Renal cortex interstitium (tissue), 15 donors: ENCODE measurements at places on chromosomes 2 and 18. TPM values are rescaled to one million over a fixed set of nuclear protein-coding genes. Genes with fewer than 3 reads are reported as not detected.

Gene LRATD1
- polyA plus RNA-seq: 23.9 TPM

- no peak for DNase-seq
Observed at GRCh38 chr2:5195636-5196035, 496.5 kb upstream of the SOX11 start.

- DNase-seq: no peak
Observed at GRCh38 chr2:12506846-12507245, 209.9 kb upstream of the TRIB2 start.

Gene GULP1
- polyA plus RNA-seq: 60.2 TPM

DNA sequence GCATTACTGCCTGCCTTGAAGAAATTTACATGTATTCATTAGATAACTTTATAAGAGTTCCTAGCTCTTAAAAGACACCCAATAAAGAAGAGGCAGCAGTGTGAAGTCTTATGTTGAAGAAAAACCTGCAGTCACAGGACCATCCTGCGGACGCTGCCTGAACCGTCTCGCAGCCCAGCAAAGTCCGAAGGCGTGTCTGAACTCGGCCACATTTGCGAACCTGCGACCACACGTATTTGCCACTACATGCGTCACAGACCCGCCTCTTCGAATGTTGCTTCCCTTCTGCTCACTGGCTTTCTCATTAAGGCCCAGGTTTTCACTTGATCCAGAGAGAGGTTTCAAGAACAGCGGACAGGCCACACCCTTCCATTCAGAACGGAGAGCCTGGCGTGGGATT is 41.2 kb downstream of the CNGA3 start:
- no peak for DNase-seq

DNA sequence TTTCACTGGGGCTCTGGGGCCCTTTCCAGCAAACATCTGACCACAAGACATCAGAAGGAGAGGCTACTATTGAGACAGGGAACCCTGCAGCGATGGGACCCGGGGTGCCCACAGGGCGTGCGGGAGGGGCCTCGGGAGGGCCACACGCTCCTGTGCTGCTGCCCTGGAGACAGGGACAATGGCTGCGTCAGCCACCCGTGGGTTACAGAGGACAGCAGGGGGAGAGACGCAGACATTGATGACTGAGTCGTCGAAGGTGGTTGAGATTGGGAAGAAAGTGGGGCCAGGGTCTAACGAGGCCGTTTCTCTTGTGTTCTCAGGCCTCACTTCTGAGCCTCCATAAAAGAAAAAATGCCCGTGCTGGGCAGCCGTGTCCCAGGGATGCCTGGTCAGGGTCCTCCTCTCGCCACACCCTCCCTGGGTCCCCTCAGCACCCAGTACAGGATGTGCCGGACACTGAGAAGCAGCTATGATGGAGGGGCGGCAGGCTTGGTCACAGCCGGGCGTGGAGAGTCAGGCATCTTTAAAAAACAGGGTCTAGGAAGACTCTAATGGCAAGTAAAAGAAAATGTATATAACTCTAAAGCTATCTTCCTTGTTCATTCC is 73.9 kb downstream of the NDUFA10 start:
- DNase-seq: no peak

GRCh38 chr18:51621113-51621863 is 423.8 kb upstream of the MEX3C start:
- peak; percentile 29 for DNase-seq

DNA sequence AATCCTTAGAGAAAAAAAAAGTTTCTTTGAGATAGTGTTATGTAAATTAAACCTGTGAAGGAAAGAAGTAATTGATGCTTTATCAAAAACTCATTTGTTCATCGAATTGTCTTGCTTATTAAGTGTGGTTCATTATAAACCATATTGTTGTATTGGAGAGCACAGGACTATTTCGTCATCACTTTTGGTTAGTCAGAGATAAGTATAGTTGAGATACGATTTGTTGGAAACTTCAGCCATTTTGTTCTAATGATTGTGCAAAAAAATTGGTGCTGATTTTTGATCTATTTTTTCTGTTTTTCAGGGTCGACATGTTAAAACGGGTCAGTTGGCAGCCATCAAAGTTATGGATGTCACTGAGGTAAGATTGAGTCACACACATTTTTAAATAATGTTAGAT is 92.9 kb downstream of the MAP4K4 start:
- no peak for DNase-seq

GRCh38 chr2:233349005-233349998 is 5.0 kb upstream of the DGKD start:
- DNase-seq: peak; percentile 52

DNA sequence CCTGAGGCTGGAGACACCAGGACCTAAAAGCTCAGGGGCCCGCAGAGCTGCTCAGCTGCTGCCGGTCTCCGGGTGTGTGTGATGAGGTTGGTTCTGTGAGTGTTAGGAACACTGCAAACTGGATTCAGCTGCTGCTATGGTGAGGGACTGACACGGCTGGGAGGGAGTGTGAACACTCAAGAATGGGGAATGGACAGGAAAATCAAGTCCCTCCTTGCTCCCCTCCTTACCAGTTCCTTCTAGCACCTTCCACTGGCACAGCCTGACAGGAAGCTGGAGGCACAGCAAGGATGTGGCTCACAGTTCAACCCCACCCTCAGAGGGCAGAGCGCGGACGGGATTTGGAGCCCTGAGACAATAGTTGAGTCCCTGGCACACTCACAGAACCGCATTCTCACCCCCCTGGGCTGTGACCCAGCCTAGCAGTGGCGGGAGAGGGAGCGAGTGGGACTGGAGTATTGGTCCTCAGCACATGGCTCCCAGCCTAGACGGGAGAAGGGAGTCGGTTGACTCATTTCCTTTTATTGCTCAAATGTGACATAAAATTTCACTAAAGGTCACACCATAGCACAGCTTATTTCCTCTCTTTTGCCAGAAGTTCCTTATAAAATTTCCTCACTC is 42.5 kb downstream of the LRRC30 start:
- no peak for DNase-seq

DNA sequence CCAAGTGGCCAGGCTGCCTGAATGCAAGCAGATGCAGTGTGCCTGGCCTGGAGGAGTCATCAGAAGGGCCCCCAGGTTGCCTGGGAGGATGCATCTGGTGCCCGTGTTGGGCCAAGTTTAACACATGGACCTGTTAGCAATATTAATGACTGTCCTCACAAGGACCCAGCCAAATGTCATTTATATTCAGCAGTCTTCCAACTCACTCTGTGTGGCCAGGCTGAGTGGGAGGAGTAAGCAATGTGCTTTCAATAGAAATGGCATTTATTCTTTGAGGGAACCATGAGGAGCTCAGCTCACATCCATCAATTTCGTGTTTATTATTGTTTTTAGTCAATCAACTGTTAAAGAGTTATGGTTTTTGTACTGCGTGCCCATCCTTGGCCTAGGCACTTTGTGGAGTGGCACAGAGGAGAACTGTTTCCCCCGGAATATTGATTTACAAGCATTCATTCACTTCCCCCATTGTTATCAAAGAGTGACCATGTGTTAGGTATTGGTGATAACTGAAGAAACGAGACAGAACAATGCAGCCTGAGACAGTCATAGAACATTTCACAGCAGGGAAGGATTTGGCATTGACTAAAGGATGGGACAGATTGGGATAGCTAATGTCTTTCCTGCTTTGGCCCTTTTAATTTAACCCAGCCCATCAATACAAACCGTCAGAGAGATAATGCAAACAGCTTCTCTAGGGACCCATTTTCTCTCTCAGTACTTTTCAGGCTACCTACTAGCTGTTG is 725.2 kb downstream of the TSN start:
- DNase-seq: no peak

DNA sequence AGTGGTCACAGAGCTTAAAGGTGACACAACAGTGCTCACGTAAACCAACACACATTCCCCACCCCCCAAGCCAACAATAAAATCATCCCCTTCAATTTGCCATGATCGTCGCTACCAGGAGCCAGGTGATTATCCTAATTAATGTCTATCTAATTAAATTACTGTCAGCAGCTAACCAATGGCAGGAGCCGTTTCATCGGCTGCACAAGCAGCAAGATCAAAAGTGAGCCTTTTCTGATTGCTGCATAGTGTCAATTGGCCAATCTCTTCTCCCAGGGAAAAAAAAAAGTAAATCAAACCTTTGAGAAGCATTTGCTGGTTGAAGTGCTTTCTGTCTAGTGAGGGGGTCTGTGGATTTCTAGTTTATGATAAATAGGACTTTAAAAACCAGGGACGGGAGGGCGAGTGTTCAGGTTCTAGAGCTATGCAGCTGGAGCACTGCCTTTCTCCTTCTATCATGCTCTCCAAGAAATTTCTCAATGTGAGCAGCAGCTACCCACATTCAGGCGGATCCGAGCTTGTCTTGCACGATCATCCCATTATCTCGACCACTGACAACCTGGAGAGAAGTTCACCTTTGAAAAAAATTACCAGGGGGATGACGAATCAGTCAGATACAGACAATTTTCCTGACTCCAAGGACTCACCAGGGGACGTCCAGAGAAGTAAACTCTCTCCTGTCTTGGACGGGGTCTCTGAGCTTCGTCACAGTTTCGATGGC is at the start of gene TBR1:
TBR1 (plus strand) TSS at position 311 of the 721 bp plus-strand sequence; CDS start at position 425, 114 bp downstream.
- no peak for DNase-seq

GRCh38 chr2:65434592-65435241 is 2.3 kb upstream of the SPRED2 start:
- DNase-seq: no peak

DNA sequence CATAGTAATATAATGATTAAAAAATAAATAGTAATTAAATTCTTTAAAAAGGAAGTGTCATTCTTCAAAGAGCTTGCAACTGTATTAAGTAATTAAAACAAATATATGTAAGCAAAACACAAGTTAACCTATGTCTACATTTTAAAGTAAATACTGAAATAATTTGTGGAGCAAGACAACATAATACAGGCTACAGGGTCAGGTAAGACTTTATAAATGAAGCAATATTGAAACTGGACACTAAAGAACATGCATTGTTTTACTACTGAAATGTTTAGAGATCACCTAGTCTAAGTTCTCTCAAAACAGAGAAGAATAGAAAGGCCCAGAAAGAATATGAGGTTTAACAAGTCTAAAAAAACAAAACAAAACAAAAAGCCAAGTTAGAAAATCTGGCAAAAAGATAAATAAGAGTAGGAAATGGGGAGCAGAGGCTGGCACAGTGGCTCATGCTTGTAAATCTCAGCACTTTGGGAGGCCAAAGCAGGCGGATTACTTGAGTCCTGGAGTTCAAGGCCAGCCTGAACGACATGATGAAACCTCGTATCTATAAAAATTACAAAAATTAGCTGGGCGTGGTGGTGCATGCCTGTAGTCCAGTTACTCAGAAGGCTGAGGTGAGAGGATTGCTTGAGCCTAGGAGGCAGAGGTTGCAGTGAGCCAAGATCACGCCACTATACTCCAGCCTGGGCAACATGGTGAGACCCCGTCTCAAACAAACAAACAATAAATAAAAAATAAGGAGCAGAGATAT is 34.4 kb downstream of the VPS54 start:
- no peak for DNase-seq

DNA sequence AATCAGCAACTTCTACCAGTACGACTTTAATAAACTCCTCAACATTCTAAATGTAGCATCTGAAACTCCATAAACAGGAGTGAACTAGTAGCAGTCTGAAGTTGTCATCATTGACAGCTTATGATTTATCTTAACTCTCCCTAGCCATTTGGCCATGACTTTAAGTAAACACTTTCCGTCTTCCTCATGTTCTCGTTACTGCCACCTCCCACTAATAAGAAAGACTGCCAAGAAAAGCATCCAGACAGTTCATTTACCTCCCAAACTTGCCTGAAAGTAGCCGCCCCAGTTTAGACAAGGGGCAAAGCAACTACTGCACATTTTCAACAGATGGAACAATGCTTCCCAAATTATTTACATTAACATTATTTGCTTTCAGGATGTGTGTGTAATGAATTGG is 287.5 kb downstream of the OSR1 start:
- DNase-seq: peak; percentile 44

DNA sequence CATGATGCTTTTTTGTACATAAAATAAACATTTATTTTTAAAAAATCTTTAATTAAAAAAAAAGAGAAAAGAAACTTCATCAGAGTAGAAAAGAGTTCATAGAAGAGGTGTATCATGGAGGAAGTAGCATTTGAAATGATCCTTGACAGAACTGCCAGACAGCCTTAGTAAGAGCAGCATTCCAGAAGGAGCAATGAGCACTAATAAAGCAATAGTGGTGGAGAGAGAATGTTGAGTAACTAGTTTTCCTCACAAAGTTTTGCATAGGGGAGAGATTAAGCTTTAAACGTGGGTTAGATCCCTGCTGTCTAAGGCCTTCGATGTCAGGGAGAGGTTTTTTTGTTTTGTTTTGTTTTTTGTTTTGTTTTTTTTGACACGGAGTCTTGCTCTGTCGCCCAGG is 29.8 kb upstream of the METTL21A start:
- no peak for DNase-seq

Gene CCDC141
- 0.22 TPM for polyA plus RNA-seq

- no peak for DNase-seq
Observed at GRCh38 chr2:150110548-150110947, 376.9 kb downstream of the RND3 start.

- no peak for DNase-seq
Observed at GRCh38 chr2:119760237-119760955, 674 bp downstream of the PTPN4 start.
